ENCODE measurements at places on chromosomes 3 and 15.

DNA sequence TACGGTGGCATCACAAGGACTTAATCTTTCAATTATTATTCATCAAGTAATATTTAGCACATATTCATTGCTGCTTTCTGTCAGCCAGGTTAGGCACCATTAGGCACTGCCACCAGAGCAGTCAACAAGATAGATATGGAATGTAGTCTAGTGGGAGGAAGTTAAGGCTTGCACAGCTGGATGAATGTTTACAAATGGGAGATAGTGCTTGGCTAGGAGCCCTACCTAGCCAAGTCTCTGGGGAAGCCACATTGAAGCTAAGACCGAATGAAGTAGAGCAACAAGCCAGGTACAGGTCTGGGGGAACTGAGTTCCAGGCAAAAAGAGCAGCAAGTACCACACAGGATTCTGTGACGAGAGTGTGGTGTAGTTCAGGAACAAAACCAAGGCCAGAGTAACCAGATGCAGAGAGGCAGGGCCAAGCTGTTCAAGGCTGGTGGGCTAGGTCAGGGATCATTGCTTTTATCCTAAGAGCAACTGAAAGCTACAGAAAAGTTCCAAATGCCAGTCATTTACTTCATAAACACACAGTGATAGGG lies 33.4 kb upstream of the SCAANT1 start:
- no peak for DNase-seq

DNA sequence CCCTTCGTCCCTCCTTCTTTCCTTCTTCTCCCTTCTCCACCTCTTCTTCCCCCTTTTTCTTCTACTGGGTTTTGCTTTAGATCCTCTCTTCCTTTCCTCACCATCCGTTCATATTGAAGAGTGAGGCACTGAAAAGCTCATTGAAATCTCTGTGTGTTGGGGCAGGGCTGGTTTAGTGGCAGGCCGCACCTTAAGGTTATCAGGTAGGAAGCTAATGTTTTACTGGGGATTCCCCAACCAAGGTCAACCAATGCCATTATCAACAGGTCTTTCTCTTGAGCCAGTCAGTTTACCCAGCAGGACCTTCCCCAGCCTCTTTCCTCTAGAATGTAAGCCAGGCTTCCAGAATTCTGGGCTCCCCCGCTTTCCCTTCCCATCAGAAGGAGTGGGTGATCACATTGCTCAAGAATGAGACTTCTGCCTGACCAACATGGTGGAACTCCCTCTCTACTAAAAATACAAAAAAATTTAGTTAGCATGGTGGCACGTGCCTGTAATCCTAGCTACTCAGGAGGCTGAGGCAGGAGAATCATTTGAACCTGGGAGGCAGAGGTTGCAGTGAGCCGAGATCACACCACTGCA lies 11.5 kb upstream of the VPS8 start:
- no peak for DNase-seq

- DNase-seq, result no peak
Measured at GRCh38 chr3:38036906-38037305, 2.1 kb upstream of the DLEC1 start.

- DNase-seq, result no peak
Measured at GRCh38 chr3:38229036-38229435, 36.6 kb upstream of the SLC22A13 start.
